Thoracic aorta (tissue), 2 donors: ENCODE measurements at places on chromosomes 5 and 9. TPM values are rescaled to one million over a fixed set of nuclear protein-coding genes. Genes with fewer than 3 reads are reported as not detected.

GRCh38 chr9:125522328-125522725 lies 184.7 kb downstream of the MAPKAP1 start:
- H3K27me3 ChIP-seq = no peaks in the 10 kb centered on the region
- no peaks in the 10 kb centered on the region for H3K4me1 ChIP-seq
- no peak overlapping the region for H3K4me3 ChIP-seq
- H3K27ac ChIP-seq = no peak overlapping the region
- DNase-seq = no peak
- H3K36me3 ChIP-seq = no peaks in the 10 kb centered on the region

- peaks cover 4% of the 10 kb centered on the region for H3K4me1 ChIP-seq
- peak overlapping the region; percentile 94 for H3K4me3 ChIP-seq
- H3K27ac ChIP-seq = peak overlapping the region; percentile 85
Measured at GRCh38 chr5:139788294-139788910, 7.2 kb upstream of the PSD2 start.

The PLAC8L1 gene
- total RNA-seq = not detected

DNA sequence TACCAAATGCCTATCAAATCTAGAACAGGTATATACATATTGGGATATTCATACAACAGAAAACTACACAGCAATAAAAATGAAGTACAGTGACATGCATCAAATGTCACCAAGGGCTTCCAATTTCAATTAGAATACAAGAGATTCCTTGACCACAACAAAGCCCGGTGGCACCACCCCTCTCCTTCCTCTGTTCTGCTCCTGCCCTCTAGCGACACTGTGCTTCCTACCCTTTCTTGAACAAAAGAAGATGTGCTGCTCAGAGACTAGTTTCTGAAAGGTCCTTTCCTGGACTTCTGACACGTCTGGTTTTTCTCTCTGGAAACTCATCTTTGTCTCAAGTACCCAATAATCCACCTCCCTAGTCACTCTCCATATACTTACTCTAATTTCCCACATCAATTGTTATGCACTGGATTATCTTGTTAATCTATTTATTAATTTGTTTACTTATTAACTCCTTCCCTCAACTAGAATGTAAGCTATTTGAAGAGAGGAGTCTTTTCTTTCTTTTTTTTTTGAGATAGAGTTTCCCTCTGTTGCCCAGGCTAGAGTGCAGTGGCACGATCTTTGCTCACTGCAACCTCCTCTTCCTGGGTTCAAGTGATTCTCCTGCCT lies 70.4 kb upstream of the CTSV start:
- no peaks in the 10 kb centered on the region for H3K36me3 ChIP-seq
- no peak overlapping the region for H3K27ac ChIP-seq
- no peaks in the 10 kb centered on the region for H3K27me3 ChIP-seq
- no peaks in the 10 kb centered on the region for H3K4me1 ChIP-seq

GRCh38 chr9:99035313-99035712 lies 69.6 kb upstream of the TGFBR1 start:
- H3K4me1 ChIP-seq = peaks cover 2% of the 10 kb centered on the region
- no peak overlapping the region for H3K27ac ChIP-seq
- no peaks in the 10 kb centered on the region for H3K27me3 ChIP-seq
- no peak for DNase-seq

The LMX1B gene
- total RNA-seq = not detected

The ZNF618 gene
- total RNA-seq = 24.9 TPM

DNA sequence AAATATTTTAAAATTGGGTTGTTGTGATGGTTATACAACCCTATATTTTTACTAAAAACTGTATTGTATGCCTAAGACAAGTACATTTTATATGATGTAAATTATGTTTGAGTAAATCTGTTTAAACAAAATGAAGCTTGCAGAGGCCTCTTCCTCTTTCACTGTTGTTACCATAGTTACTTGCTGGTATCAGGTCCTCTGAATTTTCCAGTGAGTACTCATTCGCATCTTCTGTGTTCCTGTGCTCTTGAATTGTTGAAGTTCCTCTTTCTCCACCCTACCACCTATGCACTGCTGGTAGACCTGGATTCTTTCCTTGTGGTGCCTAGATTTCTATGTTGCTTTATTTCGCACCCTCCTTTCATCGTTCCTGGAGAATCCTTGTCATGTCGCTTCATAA lies 938.5 kb upstream of the ACO1 start:
- no peaks in the 10 kb centered on the region for H3K4me1 ChIP-seq
- DNase-seq = no peak
- H3K27ac ChIP-seq = no peak overlapping the region
- H3K4me3 ChIP-seq = no peak overlapping the region
- no peaks in the 10 kb centered on the region for H3K36me3 ChIP-seq

GRCh38 chr5:54760182-54760935 lies 225.0 kb downstream of the ESM1 start:
- no peaks in the 10 kb centered on the region for H3K27me3 ChIP-seq
- H3K27ac ChIP-seq = peak overlapping the region; percentile 55
- H3K4me1 ChIP-seq = peaks cover 24% of the 10 kb centered on the region
- no peak overlapping the region for H3K4me3 ChIP-seq

GRCh38 chr9:137592767-137593166 lies 2.5 kb upstream of the ZMYND19 start:
- peaks cover 14% of the 10 kb centered on the region for H3K4me1 ChIP-seq
- no peaks in the 10 kb centered on the region for H3K27me3 ChIP-seq
- H3K27ac ChIP-seq = no peak overlapping the region
- H3K4me3 ChIP-seq = no peak overlapping the region
- peaks cover 4% of the 10 kb centered on the region for H3K36me3 ChIP-seq

The PCSK1 gene
- total RNA-seq = 0.14 TPM

The PGM5 gene
- 79.3 TPM for total RNA-seq

The SLCO4C1 gene
- total RNA-seq = 0.35 TPM

- H3K36me3 ChIP-seq = peaks cover 7% of the 10 kb centered on the region
- H3K27me3 ChIP-seq = no peaks in the 10 kb centered on the region
- no peak overlapping the region for H3K4me3 ChIP-seq
- no peak overlapping the region for H3K27ac ChIP-seq
- no peak for DNase-seq
- H3K4me1 ChIP-seq = peaks cover 24% of the 10 kb centered on the region
Measured at GRCh38 chr9:126809068-126809467, 4.2 kb downstream of the ZBTB43 start.

DNA sequence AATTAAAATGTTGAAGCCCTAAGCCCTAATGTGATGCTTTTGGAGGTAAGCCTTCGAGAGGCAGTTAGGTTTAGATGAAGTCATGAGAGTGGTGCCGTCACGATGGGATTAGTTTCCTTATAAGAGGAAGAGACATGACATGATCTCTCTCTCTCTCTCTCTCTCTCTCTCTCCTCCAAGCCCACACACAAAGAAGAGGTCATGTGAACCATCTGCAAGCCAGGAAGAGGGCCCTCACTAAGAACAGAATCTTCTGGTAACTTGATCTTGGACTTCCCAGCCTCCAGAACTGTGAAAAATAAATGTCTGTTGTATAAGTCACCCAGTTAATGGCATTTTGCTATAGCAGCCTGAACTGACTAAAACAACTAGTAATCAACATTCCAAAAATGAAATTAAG lies 175.5 kb downstream of the GNA14 start:
- no peak overlapping the region for H3K27ac ChIP-seq
- H3K27me3 ChIP-seq = no peaks in the 10 kb centered on the region
- no peaks in the 10 kb centered on the region for H3K36me3 ChIP-seq
- no peak for DNase-seq
- no peak overlapping the region for H3K4me3 ChIP-seq
- H3K4me1 ChIP-seq = no peaks in the 10 kb centered on the region

DNA sequence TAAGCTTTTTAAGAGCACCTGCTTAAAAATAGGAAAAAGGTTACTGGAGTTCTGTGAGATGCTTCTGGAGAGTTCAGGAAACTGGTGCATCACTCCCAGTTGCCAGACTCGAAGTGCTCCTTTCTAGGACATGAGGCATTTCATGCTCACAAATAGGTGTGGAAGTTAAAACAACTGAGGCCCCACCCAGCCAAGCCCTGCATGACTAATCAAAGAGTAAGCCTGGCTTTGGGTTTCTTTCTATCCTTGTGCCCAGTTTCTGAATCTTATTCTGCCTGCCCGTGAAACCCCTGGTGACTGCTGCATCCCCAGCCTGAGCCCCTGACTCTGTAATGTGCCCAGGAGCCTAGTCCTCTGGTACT lies 7.7 kb downstream of the SPINK9 start:
- H3K36me3 ChIP-seq = no peaks in the 10 kb centered on the region
- H3K4me1 ChIP-seq = peaks cover 4% of the 10 kb centered on the region
- DNase-seq = no peak
- no peaks in the 10 kb centered on the region for H3K27me3 ChIP-seq

DNA sequence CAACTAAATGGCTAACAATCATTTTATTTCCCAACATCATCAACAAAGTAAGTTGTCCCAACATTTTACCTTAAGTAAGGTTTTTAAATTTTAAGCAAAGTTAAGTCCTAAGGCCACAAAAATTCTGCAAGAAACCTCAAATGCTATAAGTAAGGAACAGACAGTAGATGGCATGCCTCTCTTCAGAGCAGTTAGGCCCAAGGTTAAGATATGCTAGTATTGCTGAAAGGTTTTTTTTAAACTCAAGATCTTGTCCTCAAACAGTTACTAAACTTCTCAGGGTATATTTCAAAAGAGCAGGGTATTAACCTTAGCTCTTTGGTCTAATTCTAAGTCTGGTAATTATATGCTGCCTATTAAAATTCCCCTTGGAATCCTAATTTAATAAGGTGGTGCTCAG lies 35.1 kb downstream of the PJA2 start:
- H3K27me3 ChIP-seq = no peaks in the 10 kb centered on the region
- peaks cover 23% of the 10 kb centered on the region for H3K4me1 ChIP-seq
- H3K4me3 ChIP-seq = no peak overlapping the region
- no peak overlapping the region for H3K27ac ChIP-seq

- no peak for DNase-seq
- no peaks in the 10 kb centered on the region for H3K27me3 ChIP-seq
- no peaks in the 10 kb centered on the region for H3K4me1 ChIP-seq
- no peak overlapping the region for H3K27ac ChIP-seq
Measured at GRCh38 chr9:92313624-92314012, 11.5 kb downstream of the NOL8 start.

The MIGA2 gene
- 30.3 TPM for total RNA-seq

The TMEM141 gene
- 12.8 TPM for total RNA-seq

The OLFM1 gene
- 24.5 TPM for total RNA-seq

DNA sequence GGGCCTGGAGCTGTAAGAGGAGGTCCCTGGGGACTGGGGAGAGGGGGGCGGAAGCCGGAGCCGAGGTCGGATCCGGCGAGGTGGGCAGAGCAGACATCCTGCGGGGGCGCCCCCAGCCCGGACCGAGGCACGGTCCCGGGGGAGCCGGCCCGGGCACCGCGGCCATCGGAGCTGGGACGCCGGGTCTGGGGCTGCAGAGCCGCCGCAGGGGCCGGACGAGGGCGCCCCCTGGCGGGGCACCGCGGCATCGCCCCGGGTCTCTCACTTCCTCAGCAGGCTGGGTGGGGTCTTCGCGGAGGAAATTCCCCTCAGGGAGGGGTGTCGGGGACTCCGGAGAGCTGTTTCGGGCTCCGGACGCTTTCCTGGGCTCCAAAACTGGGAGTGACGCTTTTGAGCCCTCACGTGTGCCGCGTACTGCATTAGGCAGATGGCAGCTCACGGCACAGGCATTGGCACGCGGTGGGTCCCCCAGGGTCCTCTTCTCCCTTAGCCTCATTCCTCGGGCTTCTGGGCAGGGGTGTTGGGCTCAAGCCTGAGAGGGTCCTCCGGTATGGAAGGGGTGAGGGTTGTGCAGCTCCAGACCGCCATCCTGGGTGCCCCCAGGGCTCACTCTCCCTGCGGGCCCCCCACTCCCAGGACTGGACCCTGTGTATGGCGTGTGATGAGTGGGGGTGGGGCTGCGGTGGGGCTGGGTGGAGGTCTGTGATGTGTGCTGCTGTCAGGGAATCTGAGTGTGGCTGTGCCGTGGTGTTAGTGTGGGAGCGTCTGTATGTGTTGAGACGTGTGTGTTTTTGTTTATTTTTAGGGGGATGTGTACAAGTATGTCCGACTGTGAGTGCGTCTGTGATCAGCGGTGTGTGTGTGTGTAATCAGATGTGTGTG lies 29.6 kb downstream of the LHX2 start:
- DNase-seq = no peak
- H3K27me3 ChIP-seq = peaks cover 13% of the 10 kb centered on the region
- H3K36me3 ChIP-seq = no peaks in the 10 kb centered on the region
- no peak overlapping the region for H3K27ac ChIP-seq
- H3K4me1 ChIP-seq = peaks cover 12% of the 10 kb centered on the region

DNA sequence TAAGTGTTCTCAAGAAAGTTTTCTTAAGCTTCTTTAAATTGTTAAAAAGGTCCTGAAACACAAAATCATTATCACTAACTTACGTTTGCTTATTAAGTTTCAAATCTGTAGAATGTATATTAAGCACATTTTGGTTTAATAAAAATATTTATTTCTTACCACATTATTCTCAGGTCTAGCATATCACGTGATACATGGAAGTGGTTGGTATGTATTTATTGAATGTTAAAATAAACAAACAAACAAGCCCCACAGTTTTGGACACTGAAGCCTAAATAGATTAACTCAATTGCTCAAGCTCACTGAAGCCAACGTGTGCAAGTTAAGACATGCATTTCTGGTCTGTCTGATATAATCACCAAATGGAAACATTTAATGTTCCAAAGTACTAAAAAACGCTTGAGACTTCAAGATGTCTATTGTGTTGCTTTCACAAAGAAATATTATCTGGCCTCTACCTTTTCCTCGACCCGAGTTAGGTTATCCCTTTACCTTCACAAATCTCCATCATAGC lies 1136.9 kb downstream of the TAF11L14 start:
- no peak for DNase-seq
- no peaks in the 10 kb centered on the region for H3K36me3 ChIP-seq
- H3K4me3 ChIP-seq = no peak overlapping the region
- no peaks in the 10 kb centered on the region for H3K27me3 ChIP-seq
- H3K4me1 ChIP-seq = no peaks in the 10 kb centered on the region

GRCh38 chr9:99127356-99128132 lies 22.6 kb downstream of the TGFBR1 start:
- peaks cover 12% of the 10 kb centered on the region for H3K4me1 ChIP-seq
- no peaks in the 10 kb centered on the region for H3K36me3 ChIP-seq
- no peak for DNase-seq
- no peak overlapping the region for H3K27ac ChIP-seq

DNA sequence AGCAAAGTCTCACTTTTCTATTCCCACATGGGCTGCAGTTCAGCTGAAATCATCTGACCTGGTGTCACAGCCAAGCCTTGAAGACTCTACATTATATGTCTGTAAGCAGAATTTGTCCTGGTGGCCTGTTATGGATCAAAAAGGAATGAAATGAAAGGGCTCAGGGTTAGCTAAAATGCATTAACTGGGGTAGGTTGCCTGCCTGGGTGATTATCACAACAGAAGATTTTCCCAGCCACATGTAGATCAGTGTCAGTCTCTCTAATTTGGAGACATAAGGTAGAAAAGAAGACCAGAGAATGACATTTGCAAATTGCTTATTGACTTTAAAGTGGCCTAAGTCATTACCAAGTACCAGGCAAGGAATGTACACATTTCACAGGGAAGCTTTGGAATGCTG lies 289.0 kb downstream of the CAAP1 start:
- no peak overlapping the region for H3K4me3 ChIP-seq
- no peak for DNase-seq
- no peaks in the 10 kb centered on the region for H3K27me3 ChIP-seq
- no peak overlapping the region for H3K27ac ChIP-seq
- no peaks in the 10 kb centered on the region for H3K36me3 ChIP-seq
- H3K4me1 ChIP-seq = no peaks in the 10 kb centered on the region

GRCh38 chr5:39394946-39395345 lies 29.8 kb downstream of the DAB2 start:
- DNase-seq = no peak
- H3K27ac ChIP-seq = peak overlapping the region; percentile 9
- H3K4me1 ChIP-seq = peaks cover 28% of the 10 kb centered on the region
- no peaks in the 10 kb centered on the region for H3K27me3 ChIP-seq
- H3K36me3 ChIP-seq = peaks cover 21% of the 10 kb centered on the region
